Lung microvascular endothelial cell (primary cell): ENCODE measurements at places on chromosomes 3 and 15. TPM values are rescaled to one million over a fixed set of nuclear protein-coding genes. Genes with fewer than 3 reads are reported as not detected.

Gene DLL4
- total RNA-seq = 48.0 and 75.2 TPM in 2 replicates

Gene CCDC80
- total RNA-seq = 5.2 and 14.4 TPM in 2 replicates

Gene GCSAM
- not detected in 2 replicates for total RNA-seq

Gene TM4SF4
- 0.22 TPM in 1 of 2 replicates, not detected in the other for total RNA-seq

Gene C3orf85
- not detected in 2 replicates for total RNA-seq

Gene CSPG4
- under 0.01 TPM in 2 replicates for total RNA-seq
